ENCODE measurements at places on chromosomes 5 and 9. TPM values are rescaled to one million over a fixed set of nuclear protein-coding genes. Genes with fewer than 3 reads are reported as not detected.
A peak's percentile ranks its signal among the peaks of the same experiment; 100 is the strongest.

DNA sequence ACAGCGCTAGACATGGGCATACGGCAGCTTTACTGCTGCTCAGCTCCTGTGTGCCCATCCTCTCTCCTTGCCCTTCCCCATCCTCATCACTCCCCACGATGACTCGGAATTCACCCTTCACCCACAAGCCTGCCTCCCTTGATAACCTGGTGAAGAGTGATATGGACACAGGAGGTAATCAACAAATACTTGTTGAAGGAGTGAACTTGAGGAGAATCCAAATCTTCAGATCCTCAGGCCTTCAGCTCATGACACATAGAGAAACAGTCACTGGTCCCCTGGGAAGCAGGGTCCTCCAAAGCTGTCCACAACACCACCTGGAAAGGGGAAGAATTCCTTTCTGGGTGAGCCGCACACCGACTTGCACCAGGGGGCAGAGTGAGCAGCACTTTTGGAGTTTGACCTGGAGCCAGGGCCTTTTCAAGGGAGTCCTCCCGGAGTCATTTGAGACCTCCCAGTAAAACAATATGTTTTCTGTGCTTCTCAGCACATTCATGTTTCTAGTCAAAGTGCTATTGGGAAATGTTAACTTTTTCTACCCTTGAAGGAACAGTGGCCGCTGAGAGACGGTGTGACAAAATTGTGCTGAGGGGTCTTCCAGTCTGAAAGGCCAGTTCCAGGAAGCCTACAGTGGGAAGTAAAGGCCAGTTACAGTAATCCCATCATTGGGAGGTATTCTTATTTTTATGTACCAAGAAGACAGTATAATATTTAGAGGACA lies 332.3 kb downstream of the CWC27 start:
- H3K4me1 ChIP-seq, result peaks cover 6% of the 10 kb centered on the region
- peak; percentile 76 for DNase-seq
- H3K36me3 ChIP-seq, result no peaks in the 10 kb centered on the region
- no peak overlapping the region for H3K27ac ChIP-seq
- no peak overlapping the region for H3K4me3 ChIP-seq

DNA sequence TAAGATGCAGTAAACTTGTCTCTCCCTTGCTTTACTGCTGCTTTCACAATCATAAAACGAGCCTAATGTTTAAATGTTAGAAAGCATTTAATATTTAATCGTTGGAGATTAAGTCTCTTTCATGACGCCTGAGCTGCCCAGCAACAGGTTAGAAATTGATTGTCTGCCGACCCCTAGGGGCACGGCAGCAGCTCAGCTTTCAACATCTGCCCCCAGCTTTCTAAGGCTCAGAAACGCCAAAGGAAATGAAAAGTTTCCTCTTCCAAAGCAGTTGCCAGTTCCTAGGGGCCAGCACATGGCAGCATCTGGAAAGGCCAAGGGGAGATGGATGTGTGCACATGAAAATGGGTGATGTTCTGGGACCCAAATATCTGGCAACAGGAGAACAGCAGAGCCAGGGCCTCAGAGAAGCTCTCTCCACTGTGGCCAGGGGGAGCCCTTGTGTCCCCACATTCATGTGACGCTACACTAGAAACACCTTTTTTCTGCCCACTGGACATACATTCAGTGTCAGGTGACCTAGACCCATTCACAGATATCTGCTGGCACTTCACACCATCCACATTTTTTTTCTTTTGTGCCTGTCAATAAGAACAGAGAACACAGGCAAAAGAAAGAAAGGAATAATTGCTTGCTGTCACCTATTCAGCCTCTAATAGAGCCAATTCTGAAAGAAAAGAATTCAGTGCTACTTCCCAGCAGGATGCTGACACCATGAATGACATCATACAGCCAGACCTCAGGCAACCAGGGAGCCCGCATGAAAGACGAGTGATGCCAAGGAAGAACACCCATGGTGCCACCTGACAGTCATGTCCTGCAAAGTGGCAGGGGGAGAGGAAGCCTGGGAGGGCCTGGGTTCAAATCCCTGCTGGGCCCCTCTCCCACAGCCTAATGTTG lies 205.0 kb upstream of the TAS2R1 start:
- no peak overlapping the region for H3K4me3 ChIP-seq
- H3K36me3 ChIP-seq, result no peaks in the 10 kb centered on the region
- H3K27ac ChIP-seq, result no peak overlapping the region
- H3K4me1 ChIP-seq, result no peaks in the 10 kb centered on the region
- no peak for DNase-seq

GRCh38 chr9:113882181-113882580 lies 6.1 kb downstream of the ZNF618 start:
- no peaks in the 10 kb centered on the region for H3K27me3 ChIP-seq

GRCh38 chr9:97863314-97863713 lies 10.3 kb downstream of the FOXE1 start:
- H3K4me1 ChIP-seq, result no peaks in the 10 kb centered on the region
- no peak overlapping the region for H3K27ac ChIP-seq
- no peak for DNase-seq
- H3K27me3 ChIP-seq, result no peaks in the 10 kb centered on the region
- H3K4me3 ChIP-seq, result no peak overlapping the region
- H3K36me3 ChIP-seq, result no peaks in the 10 kb centered on the region

GRCh38 chr9:120362446-120362845 lies 217.5 kb downstream of the CDK5RAP2 start:
- no peaks in the 10 kb centered on the region for H3K36me3 ChIP-seq
- H3K27ac ChIP-seq, result no peak overlapping the region
- no peaks in the 10 kb centered on the region for H3K27me3 ChIP-seq

DNA sequence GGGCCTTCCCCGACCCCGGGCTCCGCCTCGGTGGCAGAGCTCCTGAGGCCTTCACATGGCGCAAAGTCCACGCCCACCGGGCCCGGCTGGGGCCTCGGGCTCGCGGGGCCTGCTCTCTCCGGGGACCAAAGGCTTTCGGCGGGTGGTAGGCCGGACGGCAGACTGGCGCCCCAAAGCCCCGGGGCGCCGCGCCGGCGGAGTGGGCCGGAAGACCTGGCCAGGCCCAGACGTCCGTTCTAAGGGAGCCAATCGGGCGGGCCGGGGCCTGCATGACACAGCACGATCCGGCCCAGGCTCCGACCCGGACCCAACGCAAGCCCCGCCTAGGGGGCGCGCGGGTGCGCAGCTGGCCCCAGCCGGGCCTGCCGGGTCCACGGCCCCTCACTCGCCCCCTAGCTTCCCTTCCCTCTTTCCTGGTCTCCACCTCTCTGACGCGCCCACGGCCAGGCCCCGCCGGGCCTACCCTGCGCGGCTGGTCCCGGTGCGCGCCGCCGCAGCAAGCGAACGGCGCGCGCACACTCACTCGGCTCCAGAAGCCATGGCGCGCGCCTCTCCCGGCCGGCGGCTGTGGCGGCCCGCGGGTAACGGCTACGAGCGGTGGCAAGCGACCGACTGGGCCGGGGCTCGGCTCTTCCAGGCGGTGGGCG lies 488 bp downstream of the VCP start:
- peak overlapping the region; percentile 99 for H3K4me3 ChIP-seq
- peaks cover 13% of the 10 kb centered on the region for H3K4me1 ChIP-seq
- peak; percentile 79 for DNase-seq
- H3K27me3 ChIP-seq, result no peaks in the 10 kb centered on the region
- peak overlapping the region; percentile 99 for H3K27ac ChIP-seq
- no peaks in the 10 kb centered on the region for H3K36me3 ChIP-seq

DNA sequence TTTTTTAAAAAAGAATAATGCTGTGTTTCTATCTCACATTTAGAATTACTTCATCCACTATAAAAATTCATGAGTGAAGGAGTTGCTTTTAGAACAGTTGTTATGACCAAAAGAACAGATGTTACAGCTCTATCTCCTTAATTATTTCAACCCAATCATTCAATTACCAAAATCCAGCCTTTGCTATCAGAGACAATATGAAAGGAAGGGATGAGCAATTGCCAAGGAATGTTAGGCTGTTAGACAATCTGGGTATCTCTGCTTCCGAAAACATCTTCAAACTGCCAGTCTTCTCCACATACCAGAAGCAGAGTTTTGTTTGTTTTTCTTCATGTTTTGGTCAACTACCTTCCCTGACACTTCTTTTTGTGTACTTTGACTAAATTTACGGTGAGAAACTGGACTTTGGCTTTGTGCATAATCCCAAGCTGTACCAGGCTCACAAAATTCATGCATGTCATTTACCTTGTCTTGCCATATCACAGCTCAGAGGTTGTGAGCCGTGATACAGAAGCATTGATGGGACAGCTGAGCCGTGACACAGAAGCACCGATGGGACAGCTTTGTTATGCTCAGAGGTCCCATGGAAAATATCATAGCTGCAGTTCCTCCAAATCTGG lies 405.5 kb downstream of the KIF4B start:
- no peaks in the 10 kb centered on the region for H3K4me1 ChIP-seq
- no peak for DNase-seq
- no peak overlapping the region for H3K4me3 ChIP-seq
- no peaks in the 10 kb centered on the region for H3K27me3 ChIP-seq

DNA sequence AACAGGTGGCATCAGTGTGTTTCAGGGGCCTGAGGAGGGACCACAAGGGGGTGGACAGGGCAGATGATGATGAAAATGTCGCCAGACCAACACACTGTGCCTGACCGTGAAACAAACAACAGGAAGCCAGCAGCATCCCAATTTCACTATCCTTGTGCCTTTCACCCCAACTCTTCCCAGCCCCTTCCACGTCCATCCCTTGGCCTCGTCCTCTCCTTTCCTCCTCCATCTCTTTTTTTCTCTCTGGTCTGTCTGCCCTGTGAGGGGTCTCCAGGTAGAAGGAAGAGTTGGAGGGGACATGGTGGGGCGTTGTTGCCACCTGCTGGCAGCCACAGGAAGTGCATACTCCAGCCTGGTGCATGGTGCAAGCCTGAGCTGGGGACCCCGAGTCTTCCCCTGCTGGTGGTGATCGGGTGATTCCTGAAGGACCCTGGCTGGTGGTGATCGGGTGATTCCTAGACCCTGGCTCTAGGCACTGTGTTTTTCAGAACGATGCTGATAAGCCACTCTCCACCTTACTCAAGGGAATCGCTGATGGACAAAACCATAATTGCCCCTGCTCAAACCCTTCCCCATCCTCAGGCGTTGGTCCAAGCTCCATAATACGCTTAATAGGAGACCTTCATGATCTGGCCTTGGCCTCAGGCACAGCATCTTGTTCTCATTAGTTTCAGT lies 21.7 kb upstream of the NSD1 start:
- no peak overlapping the region for H3K4me3 ChIP-seq
- peak; percentile 83 for DNase-seq
- H3K27me3 ChIP-seq, result no peaks in the 10 kb centered on the region
- H3K36me3 ChIP-seq, result no peaks in the 10 kb centered on the region

GRCh38 chr9:121711281-121711680 lies 59.8 kb downstream of the DAB2IP start:
- H3K27ac ChIP-seq, result no peak overlapping the region
- no peaks in the 10 kb centered on the region for H3K36me3 ChIP-seq
- no peaks in the 10 kb centered on the region for H3K27me3 ChIP-seq
- no peak overlapping the region for H3K4me3 ChIP-seq
- H3K4me1 ChIP-seq, result peaks cover 20% of the 10 kb centered on the region

DNA sequence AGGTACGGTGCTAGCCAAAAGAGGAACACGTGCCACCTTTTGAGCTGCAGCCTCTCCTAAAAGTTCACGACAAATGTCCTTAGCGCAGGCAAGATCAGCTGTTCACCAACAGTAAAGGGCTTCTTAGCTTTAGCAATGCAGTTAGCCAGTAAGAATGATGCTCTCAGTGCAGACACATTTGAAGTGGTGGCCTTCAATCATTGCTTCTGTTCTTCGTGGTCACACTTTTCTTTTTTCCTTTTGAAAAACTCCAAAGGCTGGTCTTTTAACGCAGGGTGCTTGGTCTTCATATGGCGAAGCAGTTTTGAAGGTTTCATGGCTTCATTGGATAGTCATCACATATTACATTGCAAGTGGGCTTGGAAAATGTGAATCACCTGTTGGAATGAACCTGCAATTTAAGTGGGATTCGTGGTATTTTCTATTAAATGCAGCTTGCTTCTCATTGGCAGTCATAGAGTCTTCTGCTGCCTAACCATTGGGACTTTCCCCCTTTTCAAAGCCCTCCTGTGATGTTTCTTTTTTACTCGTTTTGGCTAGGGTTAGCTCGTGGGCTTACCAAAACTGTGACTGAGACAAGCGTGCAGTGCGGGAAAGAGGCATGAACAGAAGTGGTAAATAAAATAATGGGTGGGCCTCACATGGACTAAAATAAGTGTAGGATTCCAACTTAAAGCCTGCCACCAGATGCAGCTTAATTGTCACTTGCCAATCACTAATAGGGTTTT lies 100.9 kb downstream of the MRPL36 start:
- H3K27me3 ChIP-seq, result no peaks in the 10 kb centered on the region
- H3K36me3 ChIP-seq, result no peaks in the 10 kb centered on the region

DNA sequence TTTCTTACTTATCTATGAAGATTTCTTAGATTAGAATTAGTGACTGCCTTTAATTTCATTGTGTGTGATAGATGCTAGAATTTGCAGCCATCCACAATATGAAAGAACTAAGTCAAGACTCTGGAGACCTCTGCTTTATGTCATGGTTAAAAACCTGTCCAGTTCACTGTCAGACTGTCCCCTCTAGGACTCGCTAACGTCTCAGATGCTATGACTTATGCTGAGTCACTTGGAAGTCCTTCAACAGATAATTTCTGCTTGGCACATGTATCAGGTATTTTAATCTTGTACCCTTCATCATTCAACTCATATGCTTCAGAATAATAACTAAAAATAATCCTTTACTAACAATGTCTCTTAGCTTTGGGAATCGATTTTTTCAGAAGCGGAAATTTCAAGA lies 230.5 kb upstream of the DMAC1 start:
- H3K36me3 ChIP-seq, result no peaks in the 10 kb centered on the region
- no peak overlapping the region for H3K27ac ChIP-seq
- H3K4me1 ChIP-seq, result no peaks in the 10 kb centered on the region
- no peak for DNase-seq

DNA sequence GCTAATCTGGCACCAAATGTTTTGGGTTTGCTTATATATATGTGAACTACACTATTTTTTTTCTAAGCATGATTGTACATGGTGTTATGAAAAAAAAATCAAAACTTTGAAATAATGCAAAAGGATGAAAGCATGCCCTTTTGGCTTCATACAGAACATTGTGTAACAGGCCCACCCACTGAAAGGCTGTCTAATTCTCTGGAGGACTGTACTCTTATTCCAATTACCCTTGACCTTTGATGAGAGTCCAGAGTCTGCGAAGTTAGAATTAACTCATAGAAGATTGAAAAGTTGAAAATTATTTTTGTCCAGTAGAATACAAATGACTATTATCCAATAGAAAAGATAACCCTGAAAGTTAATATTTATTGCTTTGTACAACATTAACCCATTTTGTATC lies 117.4 kb downstream of the ADAMTS12 start:
- no peak overlapping the region for H3K4me3 ChIP-seq
- peaks cover 15% of the 10 kb centered on the region for H3K4me1 ChIP-seq
- no peak for DNase-seq
- H3K27me3 ChIP-seq, result no peaks in the 10 kb centered on the region
- no peaks in the 10 kb centered on the region for H3K36me3 ChIP-seq

The LRSAM1 gene
- total RNA-seq, result 14.6 TPM

The SOX30 gene
- total RNA-seq, result 0.12 TPM

The GAPT gene
- total RNA-seq, result 1.3 TPM

The NMRK1 gene
- total RNA-seq, result 30.4 TPM
